ENCODE measurements at places on chromosomes 2 and 18. TPM values are rescaled to one million over a fixed set of nuclear protein-coding genes. Genes with fewer than 3 reads are reported as not detected.

Gene RIT2
- not detected for total RNA-seq

GRCh38 chr2:120601566-120601965, 134.1 kb upstream of the GLI2 start:
- no peak for DNase-seq

DNA sequence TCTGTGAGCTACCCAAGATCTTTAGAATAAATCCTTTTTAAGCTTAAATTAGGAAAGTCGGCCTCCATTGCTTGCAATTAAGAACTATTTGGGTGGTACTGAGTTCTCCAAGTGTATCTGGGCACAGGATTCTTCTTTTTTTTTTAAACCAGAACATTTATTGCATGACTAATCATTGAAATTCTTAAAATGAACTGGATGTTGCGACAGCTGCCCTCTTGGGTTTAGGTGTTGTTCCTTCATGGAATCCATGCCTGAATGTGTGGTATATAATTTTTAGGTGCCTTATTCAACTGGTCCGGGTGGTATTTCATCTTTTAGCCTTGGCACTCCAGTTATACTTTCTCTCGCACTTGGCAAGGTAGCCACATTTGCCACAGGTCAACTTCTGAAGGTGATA, 14.5 kb upstream of the KCNK3 start:
- DNase-seq, result peak; percentile 50

DNA sequence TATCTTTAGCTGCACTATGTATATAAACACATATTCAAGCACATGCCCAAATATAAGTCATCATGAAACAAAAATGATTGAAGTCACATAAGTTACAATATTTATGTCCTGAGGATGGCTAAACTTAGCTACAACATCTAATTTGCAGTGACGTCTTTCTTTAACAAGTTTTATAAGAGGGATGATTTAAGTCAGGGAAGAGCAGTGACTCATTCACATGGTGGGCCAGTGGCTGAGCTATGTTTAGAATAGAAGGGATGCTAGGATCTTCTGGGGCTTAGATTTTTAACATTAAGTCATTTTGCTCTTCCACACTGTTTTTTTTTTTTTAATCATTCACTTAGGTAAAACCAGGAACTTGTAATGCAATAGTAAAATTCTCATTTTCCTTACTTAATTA, 22.3 kb downstream of the ADCYAP1 start:
- DNase-seq, result no peak

DNA sequence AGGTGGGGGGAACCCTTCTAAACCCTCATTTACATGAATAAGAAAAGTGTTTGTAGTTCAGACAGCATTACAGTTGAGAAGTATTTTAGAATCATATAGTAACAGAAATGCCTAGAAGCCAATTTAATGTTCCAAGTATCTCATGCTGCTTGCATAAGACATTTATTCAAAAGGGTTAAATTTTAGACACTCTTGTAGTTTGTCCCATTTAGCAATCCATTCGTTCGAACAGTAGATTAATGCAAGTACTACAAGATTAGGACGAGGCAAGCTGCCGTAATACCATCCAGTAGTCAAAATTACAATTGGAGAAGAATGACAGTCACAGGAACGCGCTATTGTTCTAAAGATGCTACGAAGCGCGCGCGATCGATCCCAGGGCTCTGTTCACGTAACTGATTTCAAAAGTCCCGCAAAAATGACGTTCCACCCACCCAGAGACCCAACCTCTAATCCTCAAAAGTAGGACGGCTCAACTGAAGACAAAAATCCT, 1.2 kb downstream of the TMEM237 start:
- DNase-seq, result no peak

- no peak for DNase-seq
These were observed 392.9 kb downstream of the ZNF521 start for GRCh38 chr18:24959051-24959476.

DNA sequence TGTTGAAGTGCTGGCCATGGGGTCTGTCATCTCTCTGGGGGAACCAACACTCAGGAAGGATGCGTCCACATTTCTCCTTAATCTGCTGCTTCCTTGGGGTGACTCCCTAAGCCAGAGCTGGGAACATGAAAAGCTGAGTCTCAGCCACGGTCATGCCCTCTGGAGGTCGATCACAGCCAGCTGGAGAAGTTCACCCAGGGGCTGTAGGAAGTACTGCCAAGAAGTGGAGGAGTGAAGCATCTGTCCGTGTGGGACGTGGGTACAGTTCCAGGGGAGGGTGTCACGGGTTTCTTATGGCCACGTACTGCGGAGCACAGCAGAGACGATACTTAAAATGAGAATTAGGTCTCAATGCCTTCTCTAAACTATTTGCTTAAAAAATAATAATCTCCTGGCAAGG, 42.4 kb upstream of the IGFBP2 start:
- peak; percentile 66 for DNase-seq

GRCh38 chr2:82339805-82340204, 2035.3 kb upstream of the LRRTM1 start:
- no peak for DNase-seq

DNA sequence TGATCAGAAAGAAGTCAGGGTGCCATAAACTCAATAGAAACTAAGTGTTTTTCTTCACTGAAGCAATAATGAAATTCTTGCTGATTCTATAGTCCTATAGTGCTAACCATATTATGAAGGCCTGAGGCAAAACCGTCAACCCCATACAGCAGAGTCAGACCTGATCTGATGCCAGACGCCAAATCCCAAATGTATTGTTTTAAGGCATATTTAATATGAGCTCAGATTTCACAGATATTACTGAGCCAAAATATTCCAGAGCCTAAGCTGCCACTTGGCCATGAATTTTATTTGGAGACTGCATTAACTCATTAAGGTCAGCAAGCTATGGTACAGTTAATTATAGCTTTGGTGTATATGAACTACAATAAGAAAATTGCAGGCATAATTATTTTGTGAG, 53.4 kb downstream of the SCN1A start:
- no peak for DNase-seq

GRCh38 chr2:141766225-141766624, 364.6 kb downstream of the LRP1B start:
- DNase-seq, result no peak

DNA sequence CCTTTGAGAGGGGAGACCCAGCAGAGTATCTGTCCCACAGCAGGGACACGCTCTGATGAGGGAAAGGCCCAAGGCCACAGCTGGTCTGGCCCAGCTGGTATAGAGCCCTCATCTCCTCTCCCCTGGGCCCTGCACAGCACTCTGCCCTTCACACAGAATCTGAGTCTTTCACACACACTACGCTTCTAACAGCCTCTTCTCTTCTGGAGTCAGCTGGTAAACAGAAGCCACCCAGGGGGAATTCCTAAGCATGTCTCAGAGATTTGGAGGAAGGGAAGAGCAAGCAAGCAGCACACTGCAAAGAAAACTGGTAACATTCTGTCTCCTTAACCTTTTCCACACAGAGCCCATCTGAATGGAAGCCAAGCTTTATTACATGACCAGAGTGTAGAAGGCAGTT, 121.1 kb upstream of the ACAA2 start:
- no peak for DNase-seq

DNA sequence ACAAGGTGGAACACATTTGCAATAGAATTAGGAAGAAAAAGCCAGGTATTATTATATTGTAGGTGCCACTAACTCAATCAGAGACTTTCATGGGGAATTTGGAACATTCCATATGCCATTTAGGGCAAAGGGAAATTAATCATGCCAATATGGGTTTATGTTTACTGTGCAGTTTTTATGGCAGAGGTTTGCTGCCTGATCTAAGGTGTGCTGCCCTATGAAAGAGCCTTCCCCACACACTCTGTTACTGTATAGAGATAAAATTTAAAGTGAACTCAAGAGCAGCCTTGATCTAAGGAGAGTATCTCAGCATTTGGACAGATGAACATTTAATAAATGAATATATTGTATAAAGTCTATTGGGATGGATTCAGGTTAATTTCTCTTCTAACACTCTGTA, 771.6 kb downstream of the CNTNAP5 start:
- DNase-seq, result no peak
